ENCODE measurements at places on chromosomes 7 and 10. TPM values are rescaled to one million over a fixed set of nuclear protein-coding genes. Genes with fewer than 3 reads are reported as not detected.
A peak's percentile ranks its signal among the peaks of the same experiment; 100 is the strongest.

The ZNF736 gene
- polyA plus RNA-seq: 1.4 TPM

DNA sequence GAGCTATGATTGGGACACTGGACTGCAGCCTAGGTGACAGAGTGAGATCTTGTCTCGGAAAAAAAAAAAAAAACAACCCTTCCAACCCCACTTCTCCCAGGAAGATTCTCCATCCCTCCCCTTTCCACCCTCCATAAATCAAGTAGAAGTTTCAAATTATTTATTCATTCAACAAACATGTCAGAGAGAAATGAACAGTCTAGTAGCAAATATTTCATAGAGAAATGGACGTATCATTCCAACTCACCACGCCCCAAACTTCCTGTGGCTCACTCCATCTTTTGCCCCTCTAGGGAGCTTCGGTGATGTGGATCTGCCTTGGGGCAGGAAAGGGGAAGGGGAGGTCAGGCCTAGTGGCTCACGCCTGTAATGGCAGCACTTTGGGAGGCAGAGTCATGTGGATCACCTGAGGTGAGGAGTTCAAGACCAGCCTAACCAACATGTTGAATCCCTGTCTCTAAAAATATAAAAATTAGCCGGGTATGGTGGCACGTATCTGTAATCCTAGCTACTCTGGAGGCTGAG is 638 bp upstream of the TRAPPC14 start:
- H3K4me1 ChIP-seq: peaks cover 30% of the 10 kb centered on the region
- peak overlapping the region; percentile 85 for H3K27ac ChIP-seq
- peak overlapping the region; percentile 78 for H3K4me3 ChIP-seq

DNA sequence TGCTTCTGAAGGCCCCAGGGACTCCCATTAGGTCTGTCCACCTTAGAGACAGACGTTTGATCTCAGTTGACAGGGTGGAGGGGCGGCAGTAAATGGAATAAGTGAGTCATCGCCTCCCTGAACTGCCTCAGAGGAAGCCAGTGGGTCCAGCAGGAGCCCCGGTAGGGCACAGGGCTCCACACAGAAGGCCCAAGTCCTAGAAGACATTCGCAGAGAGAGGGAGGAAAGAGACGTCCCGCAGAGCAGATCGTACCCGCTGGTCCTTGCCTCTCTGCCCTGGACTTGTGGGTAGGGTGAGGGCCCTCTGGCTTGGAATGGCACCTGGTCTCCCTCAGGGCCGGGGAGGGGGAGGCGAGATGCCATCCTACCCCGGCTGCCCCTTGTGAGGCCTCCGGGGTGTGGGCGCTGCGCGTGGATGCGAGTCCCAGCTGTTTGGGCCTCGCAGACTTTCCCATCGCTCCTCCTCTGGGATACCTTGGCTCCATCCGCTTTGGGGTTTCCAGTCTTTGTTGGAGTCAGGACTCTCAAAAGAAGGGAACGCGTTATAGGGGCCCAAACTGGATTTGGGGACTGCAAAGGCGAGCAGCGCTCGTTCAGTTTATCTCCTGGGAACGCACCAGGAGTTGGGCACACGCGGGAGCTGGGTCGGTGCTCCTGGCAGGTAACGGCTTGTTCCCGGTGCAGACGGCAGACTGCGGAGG is 5.1 kb downstream of the TLX1 start:
- peaks cover 9% of the 10 kb centered on the region for H3K4me1 ChIP-seq
- peaks cover 49% of the 10 kb centered on the region for H3K27me3 ChIP-seq
- H3K4me3 ChIP-seq: no peak overlapping the region

GRCh38 chr7:19215412-19215811 is 70.2 kb upstream of the FERD3L start:
- H3K27me3 ChIP-seq: no peaks in the 10 kb centered on the region
- no peaks in the 10 kb centered on the region for H3K36me3 ChIP-seq
- no peak for DNase-seq
- no peaks in the 10 kb centered on the region for H3K4me1 ChIP-seq
- no peak overlapping the region for H3K4me3 ChIP-seq

- H3K4me3 ChIP-seq: no peak overlapping the region
- no peak for DNase-seq
- peaks cover 2% of the 10 kb centered on the region for H3K4me1 ChIP-seq
- peaks cover 6% of the 10 kb centered on the region for H3K27me3 ChIP-seq
- H3K27ac ChIP-seq: no peak overlapping the region
These were observed 48.8 kb downstream of the PLPP4 start for GRCh38 chr10:120505866-120506265.

All from immature natural killer cell (primary cell).